ENCODE measurements at places on chromosomes 16 and 17.

DNA sequence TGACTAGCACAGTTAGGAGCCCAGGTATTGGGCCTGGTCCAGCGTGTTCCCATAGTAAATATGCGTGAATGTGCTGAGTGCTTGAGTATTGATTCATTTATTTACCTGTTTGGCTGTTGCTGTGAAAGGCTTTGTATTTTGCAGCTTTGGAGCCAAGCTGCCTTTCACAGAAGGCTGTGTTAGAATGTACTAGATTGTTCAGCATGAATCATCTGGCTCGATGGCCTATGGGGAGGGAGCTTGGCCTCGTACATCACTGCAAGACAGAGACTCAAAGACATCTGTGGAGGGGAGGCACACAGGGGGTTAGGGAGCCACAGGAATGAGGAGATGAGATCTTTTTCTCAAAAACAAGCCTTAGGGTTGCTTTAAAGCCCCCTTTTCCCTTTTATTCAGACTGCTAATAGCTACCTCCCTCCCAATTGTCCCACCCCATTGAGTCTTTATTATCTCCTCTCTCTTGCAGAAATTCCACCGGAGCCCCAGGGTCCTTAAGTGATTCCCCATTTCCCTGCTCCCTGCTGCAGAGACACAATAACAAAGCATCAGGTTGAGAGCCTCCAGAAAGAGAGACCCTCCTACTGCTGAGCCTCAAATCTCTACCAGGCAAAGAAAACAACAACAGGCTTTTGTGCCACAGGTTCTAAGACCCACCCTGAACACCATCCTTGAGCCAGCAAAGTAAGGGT is 307.2 kb downstream of the ABCC12 start:
- DNase-seq = no peak

DNA sequence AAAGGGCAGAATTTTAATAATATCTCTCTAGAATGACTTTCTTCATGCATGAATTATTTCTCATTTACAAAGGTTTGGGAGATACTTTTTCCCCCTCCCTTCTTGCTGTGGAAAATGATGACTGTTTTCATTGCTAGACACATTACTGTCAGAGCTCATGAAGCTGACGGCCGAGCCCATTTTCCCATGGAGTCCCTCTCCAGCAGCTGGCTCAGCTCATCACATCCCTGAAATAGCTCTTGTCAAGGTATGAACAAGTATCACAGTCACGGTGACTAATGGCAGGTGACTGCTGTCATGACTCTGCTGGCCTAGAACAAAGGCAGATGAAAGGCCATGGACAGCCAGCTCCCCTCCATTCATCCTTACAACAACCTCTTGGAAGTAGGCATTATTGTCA is 208.1 kb downstream of the ABCC12 start:
- DNase-seq = no peak

DNA sequence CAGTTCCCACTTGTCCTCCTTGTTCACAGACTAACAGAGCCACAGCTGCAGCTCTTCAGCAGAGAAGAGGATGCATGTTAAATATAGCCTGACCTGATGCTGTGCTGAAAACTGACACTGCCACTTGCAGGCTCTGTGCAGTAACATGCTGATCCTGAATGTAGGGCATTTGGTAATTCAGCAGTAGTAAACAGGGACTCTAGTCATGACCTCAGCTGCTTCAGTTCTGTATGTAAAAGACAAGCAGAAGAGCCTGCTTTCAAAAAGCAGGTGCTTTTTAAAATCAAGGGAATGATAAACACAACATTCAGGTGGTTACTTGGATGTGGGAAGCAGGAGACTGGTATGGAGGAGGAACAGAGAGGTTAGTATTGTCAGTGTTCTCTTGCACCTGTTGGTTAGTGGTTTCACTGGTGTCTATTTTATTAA is 33.8 kb downstream of the ESRP2 start:
- no peak for DNase-seq

GRCh38 chr17:419073-419735 is 66.6 kb upstream of the RPH3AL start:
- no peak for DNase-seq

DNA sequence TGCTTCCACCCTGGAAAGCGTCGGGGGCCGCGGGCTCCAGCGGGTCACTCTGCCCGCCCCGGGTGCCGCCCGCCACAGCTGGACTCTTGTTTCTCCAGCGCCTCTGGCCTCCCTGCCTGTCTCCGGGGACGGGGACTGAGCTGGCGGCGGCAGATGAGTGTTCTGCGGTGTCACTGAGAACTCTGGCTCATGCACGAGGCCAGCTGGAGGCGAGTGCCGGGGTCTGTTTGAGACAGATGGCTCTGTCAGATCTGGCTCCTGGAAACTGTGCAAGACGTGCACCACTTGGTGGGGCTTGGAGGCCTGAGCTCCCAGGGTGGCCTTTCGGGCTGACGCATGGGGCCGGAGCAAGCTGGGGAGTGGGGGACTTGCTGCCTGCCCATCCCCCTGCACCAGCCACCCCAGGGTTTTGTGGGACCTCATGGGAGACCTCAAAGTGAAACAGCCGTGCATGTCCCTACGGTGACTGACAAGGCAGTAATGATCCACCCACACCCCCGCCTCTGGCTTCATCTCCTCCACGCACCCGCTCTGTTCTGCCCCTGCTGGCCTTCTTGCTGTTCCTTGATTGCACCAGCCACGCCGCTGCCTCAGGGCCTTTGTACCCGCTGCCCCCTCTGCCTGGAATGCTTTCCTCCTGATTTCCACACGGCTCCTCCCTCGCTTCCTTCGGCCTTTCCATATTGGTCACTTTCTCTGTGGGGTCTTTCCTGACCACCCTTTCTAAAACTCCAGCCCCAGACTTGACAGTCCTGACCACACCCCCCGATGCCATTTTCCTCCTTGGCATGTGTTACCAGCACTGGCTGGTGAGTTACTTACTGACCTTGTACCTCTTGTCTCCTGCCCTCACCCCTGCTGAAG is 174.9 kb upstream of the CIBAR2 start:
- DNase-seq = no peak

- no peak for DNase-seq
Measured at GRCh38 chr17:77410470-77410869, 269.7 kb downstream of the SEC14L1 start.

DNA sequence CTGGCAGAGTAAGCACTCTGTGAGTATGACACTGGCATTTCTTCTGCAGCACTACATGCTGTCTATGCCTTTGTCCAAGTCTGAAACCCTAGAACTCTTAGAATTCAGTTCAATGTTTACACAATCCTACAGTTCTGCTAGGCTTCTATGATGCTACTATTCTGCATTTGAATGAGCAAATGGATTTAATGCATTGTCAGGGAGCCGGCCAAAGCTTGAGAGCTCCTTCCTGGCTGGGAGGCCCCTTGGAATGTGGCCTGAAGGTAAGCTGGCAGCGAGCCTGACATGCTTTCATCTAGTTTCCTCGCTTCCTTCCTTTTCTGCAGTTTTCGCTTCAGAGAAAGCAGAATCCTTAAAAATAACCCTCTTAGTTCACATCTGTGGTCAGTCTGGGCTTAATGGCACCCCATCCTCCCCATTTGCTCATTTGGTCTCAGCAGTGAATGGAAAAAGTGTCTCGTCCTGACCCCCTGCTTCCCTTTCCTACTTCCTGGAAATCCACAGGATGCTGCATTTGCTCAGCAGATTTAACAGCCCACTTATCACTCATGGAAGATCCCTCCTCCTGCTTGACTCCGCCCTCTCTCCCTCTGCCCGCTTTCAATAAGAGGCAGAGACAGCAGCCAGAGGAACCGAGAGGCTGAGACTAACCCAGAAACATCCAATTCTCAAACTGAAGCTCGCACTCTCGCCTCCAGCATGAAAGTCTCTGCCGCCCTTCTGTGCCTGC is at the start of gene CCL2:
CCL2 (plus strand) TSS at position 635 of the 730 bp plus-strand sequence; CDS start at position 700, 65 bp downstream.
- DNase-seq = peak; percentile 85

DNA sequence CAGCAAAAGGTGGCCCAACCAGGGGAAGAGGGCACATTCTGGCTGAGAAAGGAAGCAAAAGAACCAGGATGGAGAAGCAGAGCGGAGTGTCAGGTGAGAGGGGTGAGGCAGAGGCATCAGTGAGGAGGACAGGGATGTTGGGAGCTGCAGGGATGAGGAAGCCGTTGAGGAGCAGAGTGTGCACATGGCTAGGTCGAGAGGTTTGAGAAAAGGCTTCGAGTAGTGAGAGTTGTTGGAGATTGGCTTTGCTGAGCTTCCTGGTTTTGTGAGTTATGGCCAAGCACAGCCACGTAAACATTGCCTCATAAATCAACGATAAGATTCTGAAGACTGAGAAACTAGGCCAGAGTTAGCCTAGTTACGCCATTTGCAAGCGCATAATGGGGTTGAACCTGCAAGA is 26.9 kb downstream of the DNAH2 start:
- no peak for DNase-seq

DNA sequence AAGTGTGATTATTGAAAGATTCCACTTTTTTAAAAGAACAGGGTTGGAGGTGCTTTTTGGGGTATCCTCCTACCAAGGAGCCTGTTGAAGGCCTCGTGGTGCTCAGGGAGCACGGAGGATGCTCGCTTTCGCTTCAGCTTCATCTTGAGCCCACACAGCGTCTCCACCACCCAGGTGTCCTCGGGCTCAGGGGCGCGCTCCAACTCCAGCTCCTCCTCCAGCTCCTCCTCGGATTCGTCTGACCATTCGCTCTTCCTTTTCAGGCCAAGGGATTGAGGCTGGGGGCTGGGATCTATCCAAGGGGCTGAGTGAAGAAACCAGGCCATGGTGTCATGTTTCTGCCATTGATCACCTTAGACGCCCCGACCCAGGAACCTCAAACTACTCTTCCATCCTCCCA is 1.2 kb downstream of the SPDYE4 start:
- DNase-seq = no peak

- DNase-seq = no peak
Measured at GRCh38 chr17:39143552-39144093, 7.8 kb downstream of the PLXDC1 start.

GRCh38 chr16:11431915-11432465 is 86.7 kb downstream of the RMI2 start:
- DNase-seq = peak; percentile 51

GRCh38 chr17:48843187-48843900 is 12.5 kb downstream of the CALCOCO2 start:
- no peak for DNase-seq

DNA sequence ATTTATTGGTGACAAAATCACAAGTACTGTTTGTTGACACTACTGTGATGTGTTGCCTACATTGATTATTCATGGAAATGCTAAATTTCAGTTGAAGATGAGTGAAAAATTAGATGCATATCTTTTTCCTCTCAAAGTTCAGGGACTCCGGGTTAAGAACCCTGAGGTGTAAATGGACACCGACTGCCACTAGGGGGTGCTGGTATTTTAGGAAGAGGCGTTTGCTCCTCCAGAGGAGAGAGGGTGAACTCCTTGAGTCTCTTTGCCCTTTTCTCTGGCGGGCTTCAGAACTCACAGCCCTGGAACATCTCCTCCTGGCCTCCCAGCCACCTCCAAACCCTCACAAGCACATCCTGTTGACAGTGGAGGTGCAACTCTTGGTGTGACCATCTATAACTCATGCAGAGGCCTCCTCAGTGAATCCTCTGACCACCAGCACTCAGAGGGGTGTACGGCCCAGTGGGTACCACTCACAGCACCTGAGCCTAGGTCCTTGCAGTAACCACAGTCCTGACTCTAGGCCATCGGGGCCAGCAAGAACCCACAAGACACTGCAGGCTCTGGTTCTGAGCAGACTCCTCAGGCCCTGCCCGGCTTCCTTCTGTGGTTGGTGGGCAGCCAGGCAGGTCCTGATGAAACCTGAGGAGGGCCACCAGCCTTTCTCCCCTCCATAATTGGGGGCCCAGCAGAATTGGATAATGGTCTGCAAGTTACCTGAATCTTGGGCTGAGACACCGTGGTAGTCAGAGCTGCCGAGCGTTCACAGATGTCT is 26.2 kb upstream of the PIK3R5 start:
- DNase-seq = peak; percentile 79

GRCh38 chr17:80948976-80949450 is 42.6 kb upstream of the CHMP6 start:
- DNase-seq = no peak

- DNase-seq = no peak
Measured at GRCh38 chr17:35021520-35022380, 41.4 kb downstream of the LIG3 start.

DNA sequence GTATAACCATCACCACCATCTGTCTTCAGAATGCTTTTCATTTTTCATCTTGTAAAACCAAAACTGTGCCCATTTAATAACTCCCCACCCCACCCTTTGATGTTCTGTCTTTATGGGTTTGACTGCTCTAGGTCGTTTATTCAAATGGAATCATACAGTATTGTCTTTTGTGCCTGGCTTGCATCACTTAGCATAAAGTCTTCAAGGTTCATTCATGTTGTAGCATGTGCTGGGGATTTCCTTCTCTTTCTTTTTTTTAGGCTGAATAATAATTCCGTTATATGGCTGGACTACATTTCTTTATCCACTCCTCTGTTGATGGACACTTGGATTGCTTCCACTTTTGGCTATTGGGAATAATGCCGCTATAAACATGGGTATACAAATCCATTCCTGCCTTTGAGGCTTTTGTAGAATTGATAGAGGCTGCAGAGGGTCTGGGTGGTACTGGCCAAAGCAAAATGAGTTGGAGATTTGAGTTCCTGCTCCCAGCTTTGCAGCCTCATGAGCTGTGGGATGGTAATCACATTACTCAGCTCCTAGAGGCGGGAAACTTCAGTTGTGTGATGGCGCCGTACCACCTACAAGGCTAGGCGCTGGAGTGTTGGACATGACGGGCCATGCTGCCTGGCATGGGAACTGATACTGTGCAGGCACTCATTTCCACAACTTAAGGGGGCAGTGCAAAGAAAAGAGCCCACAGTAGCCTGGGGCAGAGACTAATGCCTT is 64.8 kb downstream of the CLEC16A start:
- DNase-seq = no peak

- DNase-seq = no peak
Measured at GRCh38 chr17:55144518-55144917, 120.2 kb upstream of the HLF start.

DNA sequence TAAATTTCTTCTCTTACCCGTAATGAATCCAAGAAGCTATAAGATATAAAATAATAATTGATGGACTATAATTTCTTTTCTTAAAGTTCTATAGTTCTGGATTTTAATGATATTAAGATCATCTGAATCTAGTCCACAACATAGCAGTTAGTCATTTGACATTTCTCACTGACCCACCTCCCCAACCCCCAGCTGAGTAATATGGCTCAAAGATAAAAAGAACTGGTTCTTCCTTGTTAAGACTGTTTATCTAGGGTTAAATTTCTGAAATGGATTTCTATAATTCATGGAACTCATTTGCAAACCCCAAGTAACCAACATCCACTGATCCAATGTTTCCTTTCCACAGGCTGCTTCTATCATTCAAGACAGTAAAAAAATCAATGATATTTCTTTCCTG is 133.9 kb upstream of the SOX9 start:
- no peak for DNase-seq

DNA sequence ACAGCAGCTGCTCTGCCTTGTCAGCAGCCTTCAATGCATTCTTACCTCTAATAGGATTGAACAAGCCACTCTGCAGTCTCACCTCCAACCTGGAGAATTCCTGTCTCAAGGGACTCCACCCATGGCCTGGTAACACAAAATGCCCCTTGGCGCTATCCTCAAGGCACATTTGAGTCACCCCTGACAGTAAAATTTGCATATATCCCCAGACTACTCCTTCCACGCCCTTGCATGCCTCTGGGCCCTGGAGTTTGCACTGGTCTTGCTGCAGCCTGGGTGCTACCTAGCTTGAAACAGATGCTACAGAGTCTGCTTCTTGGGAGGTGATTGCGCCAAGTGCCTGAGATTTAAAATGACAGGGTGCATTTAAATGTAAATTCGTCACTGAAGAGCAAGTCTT is 391.4 kb upstream of the MAF start:
- DNase-seq = no peak

GRCh38 chr17:78409191-78409928 is 30.9 kb downstream of the PGS1 start:
- DNase-seq = no peak

GRCh38 chr16:79286646-79287423 is 313.7 kb downstream of the MAF start:
- peak; percentile 79 for DNase-seq
